ENCODE measurements at places on chromosomes 5 and 9.

DNA sequence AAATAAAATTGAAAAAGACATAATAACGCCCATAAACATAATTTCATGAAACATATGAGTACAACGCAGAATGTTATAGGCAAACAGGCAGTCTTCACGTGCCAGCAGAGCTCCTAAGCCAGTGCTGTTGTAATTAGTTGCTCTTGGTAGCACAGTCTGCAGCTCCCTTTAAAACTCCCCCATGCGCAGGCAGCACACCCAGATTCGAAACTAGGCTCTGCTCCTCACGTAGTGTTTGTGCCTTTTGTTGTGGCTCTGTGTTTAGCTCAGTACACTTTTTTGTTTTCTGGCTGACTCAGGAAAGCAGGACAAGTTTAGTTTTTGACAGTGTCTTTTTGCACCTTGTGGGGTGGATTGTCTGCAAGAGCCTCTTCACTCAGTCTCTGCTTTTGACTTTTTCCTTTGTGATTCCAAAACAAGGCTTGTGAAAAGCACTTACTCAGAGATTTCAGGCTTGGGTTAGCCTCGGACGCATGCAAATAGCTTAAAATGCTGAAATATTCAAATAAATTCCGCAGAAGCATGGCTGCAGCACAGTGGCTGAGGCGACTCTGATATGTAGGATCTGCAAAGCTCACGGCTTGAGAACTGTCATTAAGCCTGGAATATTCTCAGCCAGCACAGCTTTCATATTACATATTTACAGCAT lies 113.6 kb downstream of the IRX1 start:
- DNase-seq: no peak

- no peak for DNase-seq
Measured at GRCh38 chr5:159273923-159274322, 10.8 kb downstream of the UBLCP1 start.

GRCh38 chr9:127525401-127526188 lies 74.3 kb downstream of the LRSAM1 start:
- no peak for DNase-seq

- no peak for DNase-seq
Measured at GRCh38 chr9:93096131-93096802, at the start of gene CARD19. CARD19 (plus strand) TSS chr9:93096217; CDS start chr9:93096346, 129 bp downstream.

DNA sequence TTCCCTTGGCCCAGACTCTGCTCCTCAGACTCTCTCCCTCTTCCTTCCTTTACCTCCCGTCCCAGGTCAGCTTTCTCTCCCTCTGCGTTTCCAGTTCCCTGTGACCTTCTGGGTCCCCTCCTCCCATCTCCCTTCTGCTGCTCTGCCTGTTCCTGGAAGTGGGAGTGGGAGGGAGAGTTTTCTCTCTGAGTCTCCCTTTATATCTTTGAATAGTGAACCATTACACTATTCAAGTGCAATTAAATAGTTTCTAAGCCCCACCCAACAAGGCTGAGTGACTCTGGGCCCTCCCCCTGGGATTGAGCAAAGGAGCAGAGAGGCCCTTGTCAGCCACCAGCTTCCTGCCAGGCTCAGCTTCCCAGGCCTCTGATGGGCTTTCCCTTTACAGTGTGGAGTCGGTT lies 34.8 kb downstream of the THBS4 start:
- no peak for DNase-seq

GRCh38 chr5:146013761-146014160 lies 77.4 kb downstream of the SH3RF2 start:
- DNase-seq: no peak

DNA sequence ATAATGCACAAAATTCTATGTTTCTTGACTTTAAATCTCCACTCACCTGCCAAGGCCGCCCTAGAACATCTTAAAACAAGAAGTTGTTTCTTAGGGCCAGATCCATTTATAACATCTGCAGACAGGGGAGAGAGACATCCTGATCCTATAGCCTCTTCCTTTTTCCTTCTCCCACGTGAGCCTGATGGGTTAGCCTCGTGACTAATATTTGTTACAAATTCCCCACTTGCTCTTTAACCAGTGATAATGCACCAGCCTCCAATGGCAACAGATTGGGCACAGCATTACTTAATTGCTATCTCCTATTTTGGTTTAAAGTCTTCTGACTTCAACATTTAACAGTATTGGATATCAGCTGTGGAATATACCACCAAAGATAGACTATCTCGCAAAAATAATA lies 196.5 kb downstream of the GADD45G start:
- DNase-seq: no peak

DNA sequence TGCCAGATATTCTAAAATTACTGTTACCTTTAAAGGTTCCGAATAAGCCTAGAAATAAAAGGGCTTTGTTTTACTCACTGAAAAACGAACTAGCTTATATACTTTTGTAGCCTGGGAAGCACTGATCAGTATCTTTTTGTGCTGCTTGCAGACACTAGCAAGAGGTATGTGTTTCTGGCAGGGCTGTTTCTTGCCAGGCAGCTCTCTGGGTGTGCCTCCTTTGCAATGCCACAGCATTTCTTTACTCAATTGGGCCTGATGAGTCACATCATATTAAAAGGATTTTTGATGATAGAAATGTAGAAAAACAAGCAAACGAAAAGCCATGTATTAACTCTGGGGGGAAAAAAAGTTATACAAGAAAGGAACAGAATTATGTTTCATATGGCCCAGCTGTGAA lies 35.6 kb downstream of the CD180 start:
- no peak for DNase-seq

DNA sequence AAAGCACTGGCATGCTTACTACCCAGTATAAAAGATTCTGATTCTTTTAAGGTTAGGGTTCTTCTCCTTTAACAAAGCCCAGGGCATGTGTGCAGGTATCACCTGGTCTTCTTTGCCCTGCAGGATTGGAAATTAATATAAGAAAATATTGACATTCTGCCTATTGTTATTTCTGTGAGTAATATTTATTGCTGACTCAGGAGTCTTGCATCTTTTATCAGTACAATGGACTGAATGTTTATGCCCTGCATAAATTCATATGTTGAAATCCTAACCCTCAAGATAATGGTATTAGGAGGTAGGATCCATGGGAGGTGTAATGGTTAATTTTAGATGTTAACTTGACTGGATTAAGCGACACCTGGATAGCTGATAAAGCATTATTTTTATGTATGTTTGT lies 189.0 kb downstream of the LRRC70 start:
- no peak for DNase-seq

- DNase-seq: peak; percentile 19
Measured at GRCh38 chr5:139633295-139634027, 14.7 kb upstream of the CXXC5 start.

DNA sequence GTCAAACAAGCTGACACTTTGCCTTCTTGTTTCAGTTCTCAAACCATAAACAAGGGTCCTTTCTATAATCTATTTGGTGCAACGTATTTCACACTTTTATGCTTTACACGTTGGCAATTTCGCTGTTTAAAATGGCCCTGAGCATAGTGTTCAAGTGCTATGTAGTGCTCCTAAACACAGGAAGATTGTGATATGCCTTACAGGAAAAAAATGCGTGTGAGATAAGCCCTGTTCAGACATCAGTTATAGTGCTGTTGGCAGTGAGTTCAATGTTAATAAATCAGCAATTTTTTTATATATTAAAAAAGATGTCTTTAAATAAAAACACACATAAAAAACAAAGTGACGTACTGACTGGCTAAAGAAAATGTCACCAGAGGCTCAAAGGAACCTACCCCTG lies 23.9 kb downstream of the CLINT1 start:
- no peak for DNase-seq

- DNase-seq: no peak
Measured at GRCh38 chr5:35651002-35651756, 33.5 kb downstream of the SPEF2 start.

DNA sequence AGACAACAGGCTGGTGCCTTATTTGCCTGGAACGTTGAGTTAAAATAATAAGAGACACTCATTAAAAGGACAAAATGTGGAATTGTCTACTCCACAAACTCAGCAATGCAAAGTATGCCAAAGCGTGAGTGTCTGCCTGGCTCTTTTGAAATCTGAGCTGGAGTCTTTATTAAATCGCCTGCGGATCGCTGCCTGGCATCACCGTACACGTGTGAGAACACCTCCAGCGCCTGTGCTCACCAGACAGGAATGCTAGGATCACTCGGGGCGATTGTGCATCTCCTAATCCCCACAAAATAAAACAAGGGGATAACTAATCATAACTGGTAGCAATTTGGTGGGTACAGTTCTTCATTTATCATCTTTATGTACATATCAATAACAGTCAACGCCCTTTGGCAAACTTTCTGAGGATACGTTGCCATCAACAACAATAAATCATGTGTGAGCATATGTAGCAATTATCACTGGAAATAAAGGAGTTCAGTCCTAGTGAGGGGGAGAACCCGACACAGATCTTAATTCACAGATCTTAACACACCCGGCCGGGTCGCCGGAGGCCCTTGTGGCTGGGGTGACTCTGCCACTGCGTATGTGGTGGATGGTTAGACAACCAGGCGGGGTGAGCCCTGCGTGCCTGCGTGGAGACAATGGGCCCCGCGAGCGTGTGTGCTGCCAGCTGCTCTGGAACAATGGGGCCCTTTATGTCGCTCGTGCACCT lies 284.9 kb upstream of the IRX1 start:
- peak; percentile 40 for DNase-seq

DNA sequence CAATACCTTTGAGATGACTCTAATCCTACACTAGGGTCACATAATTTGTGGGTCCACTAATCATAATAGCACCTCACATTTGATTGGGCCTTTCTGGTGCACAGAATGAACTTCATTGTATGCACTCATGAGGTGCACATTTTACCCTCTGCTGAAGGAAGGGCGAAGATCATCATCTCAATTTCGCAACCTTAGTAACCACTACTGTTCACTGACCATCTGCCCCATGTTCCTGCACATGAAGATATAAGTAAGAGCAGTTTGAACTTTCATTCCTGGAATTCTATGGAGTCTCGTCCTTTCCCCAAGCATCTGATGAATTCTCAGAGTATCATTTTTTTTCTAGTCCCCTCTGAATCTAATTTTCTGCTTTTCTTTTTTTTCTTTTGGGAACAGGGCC lies 21.2 kb downstream of the GAS1 start:
- DNase-seq: no peak

DNA sequence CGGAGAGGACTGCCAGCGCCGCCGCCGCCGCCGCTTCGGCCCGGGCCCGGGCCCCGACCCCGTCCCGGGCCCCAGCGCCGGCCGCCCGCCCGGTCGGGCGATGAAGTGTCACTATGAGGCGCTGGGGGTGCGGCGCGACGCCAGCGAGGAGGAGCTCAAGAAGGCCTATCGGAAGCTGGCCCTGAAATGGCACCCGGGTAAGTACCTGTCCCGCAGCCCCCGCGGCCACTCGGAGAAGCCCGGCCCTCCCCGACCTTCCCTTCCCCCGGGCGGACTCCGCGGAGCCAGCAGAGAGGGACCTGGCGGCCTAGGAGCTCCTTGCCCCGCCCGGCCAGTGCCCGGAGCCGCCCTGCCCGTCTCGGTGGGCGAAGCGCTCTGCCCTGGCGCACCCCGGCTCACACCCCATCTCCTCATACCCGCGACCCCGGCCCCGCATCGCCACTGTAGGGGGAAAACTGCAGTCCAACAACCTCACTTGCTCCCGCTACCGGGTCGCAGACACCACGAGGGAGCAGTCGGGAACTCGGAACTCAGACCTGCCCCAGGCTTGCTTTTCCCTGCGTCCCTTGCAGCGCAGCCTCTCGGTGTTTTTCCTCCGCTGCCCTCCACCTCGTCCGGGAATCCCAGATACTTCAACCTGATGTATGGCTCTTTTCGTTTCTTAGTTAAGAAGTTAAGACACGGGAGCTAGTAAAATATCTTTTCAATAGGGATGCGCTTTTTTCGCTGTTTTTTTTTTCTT lies 532 bp downstream of the DNAJC21 start:
- DNase-seq: peak; percentile 57
